ENCODE measurements at places on chromosomes 1 and 21.
A peak's percentile ranks its signal among the peaks of the same experiment; 100 is the strongest.

DNA sequence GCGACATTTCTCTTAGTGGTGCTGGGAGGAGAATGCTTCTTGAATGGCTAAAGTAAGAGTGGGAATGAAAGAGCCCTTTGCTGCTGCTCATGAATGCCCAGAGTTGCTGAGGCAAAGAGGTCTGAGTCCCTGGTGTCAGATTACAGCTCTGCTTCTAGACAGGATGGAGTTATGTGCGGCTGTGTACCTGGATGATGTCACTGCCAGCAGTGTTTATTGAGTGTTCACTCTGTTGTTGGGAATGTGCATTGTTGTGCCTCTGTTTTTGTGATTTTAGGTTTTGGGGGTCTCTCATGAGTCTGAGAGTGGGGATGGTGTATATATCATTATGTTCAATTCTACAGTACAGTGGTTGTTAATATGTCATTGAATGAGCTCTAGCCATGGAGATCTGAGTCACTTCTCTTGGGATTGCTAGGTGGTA lies 2.7 kb downstream of the CDC14A start:
- no peak for DNase-seq

GRCh38 chr1:64983110-64983509 lies 16.8 kb upstream of the JAK1 start:
- no peak for DNase-seq

DNA sequence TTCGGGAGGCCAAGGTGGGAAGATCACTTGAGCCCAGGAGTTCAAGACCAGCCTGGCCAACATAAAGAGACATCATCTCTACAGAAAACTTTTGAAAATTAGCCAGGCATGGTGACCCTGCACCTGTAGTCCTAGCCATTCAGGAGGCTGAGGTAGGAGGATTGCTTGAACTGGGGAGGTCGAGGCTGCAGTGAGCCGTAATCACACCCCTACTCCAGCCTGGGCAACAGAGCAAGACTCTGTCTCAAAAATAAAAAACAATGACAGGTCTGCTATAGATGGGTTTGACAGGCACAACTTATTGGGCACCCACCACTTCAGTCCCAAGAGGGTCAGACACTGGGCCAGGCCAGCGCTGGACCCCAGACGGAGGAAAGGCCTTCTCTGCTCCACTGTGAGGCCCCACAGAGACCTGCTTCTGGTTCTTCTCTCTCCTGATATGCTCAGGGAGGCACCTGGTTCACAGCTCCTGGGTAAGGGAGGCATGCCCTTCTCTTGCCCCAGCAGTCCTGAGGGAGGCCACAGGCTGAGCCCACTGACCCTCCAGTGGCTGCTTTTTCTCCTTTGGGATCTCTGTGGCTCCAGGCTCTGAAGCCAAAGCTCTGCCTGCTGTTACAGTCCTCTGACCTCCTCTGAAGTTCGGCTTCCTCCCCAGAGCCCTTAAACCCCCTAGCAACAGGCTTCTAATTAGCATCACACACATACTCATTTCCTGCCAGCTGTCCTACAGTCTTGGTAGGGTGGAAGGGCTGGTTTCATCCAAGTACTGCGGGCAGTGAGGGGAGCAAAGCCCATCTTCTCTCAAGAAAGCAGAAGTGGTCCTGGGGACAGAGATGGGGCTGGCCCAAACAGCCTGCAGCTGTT lies 14.4 kb downstream of the S100A16 start:
- DNase-seq, result no peak

- DNase-seq, result peak; percentile 26
These were observed 25.8 kb downstream of the EXOC8 start for GRCh38 chr1:231311720-231312431.

DNA sequence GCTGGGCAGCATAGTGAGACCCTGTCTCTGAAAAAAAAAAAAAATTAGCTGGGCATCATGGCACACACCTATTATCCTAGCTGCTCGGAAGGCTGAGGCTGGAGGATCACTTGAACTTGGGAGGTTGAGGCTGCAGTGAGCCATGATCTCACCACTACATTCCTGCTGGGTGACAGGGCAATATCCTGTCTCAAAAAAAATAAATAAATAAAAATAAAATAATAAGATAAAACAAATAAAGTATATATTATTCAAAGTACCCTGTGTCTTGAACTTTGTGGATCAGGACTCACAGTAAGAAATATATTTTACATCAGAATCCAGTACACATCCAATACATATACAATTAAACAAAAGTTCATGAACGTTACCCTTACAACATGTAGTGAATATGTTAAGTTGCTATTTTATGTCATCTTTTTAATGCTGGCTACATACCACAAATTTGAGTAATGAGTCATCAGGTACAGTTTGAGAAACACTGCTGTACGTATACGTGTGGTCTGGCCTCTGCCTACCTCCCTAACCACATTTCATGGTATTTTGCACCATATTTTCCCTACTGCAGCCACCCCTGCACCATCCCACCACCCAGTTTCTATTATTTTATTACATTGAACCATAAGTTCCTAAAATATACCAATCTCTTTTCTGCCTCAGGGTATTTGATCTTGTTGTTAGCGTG lies 4.4 kb downstream of the NME7 start:
- no peak for DNase-seq

- peak; percentile 81 for DNase-seq
These were observed 33.3 kb downstream of the RCC2 start for GRCh38 chr1:17405898-17406759.

GRCh38 chr1:8169364-8170058 lies 143.4 kb upstream of the ERRFI1 start:
- no peak for DNase-seq

- DNase-seq, result no peak
These were observed 186.6 kb upstream of the ST6GALNAC5 start for GRCh38 chr1:76680651-76681050.

GRCh38 chr1:94927405-94928175 lies 680 bp upstream of the CNN3 start:
- DNase-seq, result no peak

GRCh38 chr1:245679821-245680780 lies 525.3 kb downstream of the KIF26B start:
- DNase-seq, result no peak

- no peak for DNase-seq
These were observed 1.9 kb downstream of the DMRTA2 start for GRCh38 chr1:50421366-50421748.

DNA sequence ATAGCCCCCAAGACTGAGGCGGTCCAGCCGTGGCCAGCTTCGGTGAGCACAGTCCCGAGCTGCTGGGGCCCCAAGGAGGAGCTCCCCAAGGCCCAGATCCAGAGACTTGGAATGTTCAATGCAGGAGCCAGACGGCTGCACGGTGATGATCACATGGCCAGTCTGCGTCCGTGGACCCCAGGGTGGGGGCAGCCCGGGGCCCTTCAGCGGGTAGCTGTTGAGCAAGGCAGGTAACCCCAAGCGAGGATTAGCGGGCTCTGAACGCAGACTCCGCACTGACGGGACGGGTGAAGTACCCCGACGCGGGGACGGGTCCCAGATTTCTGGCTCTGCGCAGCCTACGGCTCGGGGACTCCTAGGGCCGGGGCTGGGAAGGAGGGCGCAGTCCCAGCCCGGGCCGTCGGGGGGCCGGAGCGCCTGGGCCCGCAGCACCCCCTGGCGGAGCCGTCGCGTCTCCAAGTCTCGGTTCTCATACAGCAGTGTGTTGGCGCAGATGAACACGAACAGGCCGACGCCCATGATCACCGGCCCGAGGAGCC lies 2.7 kb downstream of the TMEM200B start:
- peak; percentile 83 for DNase-seq

DNA sequence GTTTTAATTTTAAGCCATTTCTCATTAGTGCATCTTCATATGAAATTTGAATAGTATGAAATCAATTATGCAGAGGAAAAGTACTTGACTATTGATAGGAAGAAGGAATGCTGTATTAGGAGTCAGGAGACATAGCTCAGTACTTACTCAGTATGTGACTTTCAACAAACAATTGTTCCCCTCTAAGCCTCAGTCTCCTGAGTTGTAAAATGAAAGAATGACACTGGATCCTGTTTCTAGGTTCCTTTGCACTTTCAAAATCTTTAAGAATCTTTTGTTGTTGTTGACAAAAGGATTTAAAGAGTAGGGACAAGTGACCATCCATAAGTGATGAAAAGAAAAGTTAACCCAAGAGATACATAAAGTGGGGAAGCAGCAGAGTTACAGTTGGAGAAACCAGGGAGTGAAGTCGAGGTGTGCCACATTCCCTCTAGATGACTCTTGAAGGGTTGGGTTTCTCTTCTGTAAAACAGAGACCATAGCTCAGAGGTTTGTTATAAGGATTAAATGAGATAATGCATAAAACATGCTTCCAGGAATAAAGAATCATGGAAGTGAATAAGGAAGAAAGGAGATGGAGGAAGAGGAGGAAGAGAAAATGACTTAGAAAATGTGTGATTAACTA lies 105.7 kb upstream of the KCNJ15 start:
- DNase-seq, result no peak

DNA sequence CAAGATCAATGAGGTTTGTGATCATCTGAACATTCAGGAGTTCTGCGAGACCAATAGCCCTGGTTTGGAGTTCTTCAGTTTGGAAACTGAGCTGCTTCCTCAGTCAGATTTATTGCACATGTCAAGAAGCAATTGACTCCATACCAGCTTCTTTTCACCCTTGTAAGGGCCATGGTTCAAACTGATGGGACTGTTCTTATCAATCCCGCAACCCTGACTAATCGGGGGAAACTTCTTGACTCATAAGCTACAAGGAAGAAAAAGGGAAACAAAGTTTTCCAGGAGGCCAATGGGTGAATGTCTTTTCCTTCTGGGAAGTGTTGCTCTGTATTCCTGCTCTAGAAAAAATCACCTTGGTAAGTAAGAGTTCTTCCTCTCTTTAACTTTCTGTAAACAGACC lies 187.9 kb downstream of the MIS18A start:
- no peak for DNase-seq

- peak; percentile 34 for DNase-seq
These were observed 62.2 kb downstream of the PSMG1 start for GRCh38 chr21:39120876-39121599.

GRCh38 chr1:21939650-21940374 lies 2.7 kb upstream of the HSPG2 start:
- peak; percentile 90 for DNase-seq

- DNase-seq, result no peak
These were observed 148.3 kb downstream of the RHOU start for GRCh38 chr1:228883535-228883934.

- no peak for DNase-seq
These were observed 63.9 kb downstream of the INAVA start for GRCh38 chr1:200958597-200958996.

GRCh38 chr1:221937155-221937953 lies 195.5 kb upstream of the DUSP10 start:
- no peak for DNase-seq

GRCh38 chr1:32178380-32179192 lies 889 bp upstream of the TXLNA start:
- DNase-seq, result no peak

- no peak for DNase-seq
These were observed 4.8 kb upstream of the ZNF687 start for GRCh38 chr1:151277249-151277648.

GRCh38 chr21:41681939-41682718 lies 84.7 kb downstream of the RIPK4 start:
- no peak for DNase-seq

GRCh38 chr1:20029178-20029912 lies 40.6 kb upstream of the PLA2G5 start:
- no peak for DNase-seq

GRCh38 chr1:19070197-19070651 lies 113.7 kb upstream of the IFFO2 start:
- DNase-seq, result no peak

- no peak for DNase-seq
These were observed 476.5 kb upstream of the VAMP3 start for GRCh38 chr1:7294636-7295035.

- no peak for DNase-seq
These were observed 167.9 kb downstream of the KIF26B start for GRCh38 chr1:245322673-245323072.

DNA sequence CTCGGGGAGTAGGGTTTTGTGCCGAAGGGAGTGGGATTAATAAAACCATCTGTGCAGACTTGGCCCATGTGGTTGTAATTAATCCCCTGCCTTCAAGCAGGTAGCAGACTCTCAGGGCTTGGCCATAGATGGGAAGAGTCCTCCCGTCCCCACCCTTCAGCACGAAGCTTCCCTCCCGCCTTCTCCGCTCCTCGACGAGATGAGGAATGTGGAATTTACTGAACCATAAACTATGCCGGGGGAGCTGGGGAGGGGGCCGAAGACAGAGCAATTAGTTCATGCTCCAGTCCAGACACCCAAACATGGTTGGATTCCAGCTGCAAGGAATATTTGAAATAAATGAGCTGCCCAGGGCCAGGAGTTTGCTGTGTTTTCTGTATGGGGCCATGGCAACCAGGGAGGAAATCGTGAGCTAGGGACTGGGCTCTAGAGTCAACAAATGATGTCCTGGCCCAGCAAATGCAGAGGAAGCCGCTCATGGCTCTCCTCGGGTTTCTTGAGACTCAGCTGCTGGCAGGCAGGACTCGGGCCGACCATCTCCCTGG lies 78.8 kb downstream of the SPSB1 start:
- DNase-seq, result peak; percentile 83

DNA sequence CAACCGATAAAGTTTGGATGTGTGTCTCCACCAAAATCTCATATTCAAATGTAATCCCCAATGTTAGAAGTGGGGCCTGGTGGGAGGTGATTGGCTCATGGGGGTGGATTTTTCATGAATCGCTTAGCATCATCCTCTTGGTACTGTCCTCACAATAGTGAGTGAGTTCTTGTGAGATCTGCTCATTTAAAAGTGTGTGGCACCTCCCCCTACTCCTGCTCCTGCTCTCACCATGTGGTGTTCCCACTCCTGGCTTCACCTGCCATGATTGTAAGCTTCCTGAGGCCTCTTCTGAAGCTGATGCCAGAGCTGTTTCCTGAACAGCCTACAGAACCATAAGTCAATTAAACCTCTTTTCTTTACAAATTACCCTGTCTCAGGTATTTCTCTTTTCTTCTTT lies 28.2 kb upstream of the PRDX6 start:
- no peak for DNase-seq

GRCh38 chr1:182348961-182349747 lies 42.4 kb downstream of the GLUL start:
- DNase-seq, result no peak

DNA sequence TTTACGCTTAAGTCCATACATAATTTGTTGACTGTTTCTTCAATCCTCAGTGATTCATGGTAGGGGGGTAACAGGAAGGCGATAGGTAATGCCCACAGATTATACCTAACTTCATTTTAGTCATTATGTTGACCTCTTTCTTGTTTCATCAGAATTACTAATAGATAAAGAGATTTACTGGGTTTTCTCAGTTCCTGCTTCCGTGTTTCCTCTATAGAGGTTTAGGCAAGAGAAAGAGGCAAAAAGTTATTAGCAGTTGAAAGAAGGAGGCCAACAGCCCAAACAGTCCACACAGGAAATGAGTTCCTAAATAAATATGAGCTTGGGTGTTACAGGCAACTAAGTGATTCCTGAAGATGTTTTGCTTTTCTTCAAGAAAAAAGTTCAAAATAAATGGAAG lies 17.9 kb upstream of the CLCA1 start:
- DNase-seq, result no peak

DNA sequence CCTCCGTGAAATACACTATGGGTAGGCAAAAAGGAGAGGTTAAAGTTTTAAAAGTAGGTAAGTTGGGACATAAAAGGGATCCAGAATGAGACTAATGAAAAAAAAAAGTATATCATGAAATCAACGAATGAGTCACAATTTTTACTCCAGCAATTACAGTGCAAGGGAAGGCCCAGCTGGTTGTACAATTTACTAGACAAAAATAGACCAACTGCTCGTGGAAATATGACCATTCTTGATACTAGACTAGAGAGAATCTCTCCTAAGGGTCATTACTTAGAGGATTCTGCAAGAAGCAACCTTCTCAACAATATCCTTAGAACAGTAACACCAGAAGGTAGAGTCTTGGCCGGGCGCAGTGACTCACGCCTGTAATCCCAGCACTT lies 55.1 kb upstream of the EFHD2 start:
- DNase-seq, result no peak

- DNase-seq, result no peak
These were observed 25.6 kb upstream of the RGS1 start for GRCh38 chr1:192549937-192550336.

All from left forelimb (tissue), 1 donor.